Stimulated activated CD8-positive, alpha-beta memory T cell treated with anti-CD3 and anti-CD28 coated beads, Interleukin-4, amount 100 ng/mL, for 1 hour (primary cell): ENCODE measurements at places on chromosomes 6 and 20.

DNA sequence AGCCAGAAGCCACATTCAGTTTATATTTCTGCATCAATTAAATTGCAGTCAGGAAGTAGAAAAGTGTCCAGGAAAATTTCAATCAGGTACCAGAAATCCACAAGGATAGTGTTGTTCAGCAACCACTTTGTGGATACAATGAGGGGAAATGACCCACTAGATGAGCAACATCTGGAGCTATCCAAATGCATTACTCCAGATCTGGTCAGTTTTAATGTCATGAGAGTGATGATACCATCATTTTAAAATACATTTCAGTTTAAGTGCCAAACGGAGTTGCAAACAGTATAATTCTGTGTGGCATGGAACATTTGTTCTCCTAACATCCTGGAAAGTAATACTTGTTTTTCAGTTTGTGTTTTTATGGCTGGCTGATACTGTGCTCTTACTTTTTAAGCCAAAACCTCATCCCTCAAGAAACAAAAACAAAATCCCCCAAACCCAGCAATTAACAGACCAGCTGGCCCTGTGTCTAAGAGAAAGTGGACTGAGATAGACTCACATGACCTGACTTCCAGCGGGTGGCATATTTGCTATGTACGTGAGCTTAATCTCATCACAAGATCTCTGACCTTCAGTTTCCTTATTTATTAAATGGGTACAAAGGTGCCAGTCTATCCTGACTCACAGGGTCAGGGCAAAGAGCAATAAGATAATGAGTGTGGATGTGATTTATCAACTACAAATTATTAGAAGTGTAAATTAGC lies 58.8 kb upstream of the CNKSR3 start:
- no peak for DNase-seq

GRCh38 chr20:24831232-24831631 lies 117.8 kb upstream of the CST7 start:
- DNase-seq, result no peak

GRCh38 chr20:50450881-50451752 lies 59.1 kb upstream of the PTPN1 start:
- no peak for DNase-seq

- DNase-seq, result no peak
Measured at GRCh38 chr20:62914970-62915457, 11.3 kb downstream of the DIDO1 start.

DNA sequence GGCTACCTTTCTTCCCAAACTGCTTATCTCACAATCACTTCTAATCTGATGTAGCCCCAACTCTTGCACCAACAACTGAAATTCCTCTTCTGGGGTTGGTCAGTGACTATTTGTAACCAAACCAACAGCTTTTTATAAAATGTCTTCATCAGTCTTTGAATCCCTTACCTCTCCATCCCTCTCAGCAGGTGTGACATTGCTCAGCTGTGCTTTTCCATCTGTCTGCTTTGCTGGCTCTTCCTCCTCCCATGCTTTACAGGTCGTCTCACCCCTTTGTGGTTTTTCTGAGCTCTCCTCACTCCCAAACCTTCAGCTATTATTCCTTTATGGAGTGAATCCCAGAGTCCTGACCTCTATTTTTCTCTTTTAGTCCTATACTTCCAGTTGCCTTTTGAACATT lies 5.9 kb downstream of the MAP7 start:
- DNase-seq, result no peak
